ENCODE measurements at places on chromosomes 1 and 21.

- H3K4me1 ChIP-seq = no peaks in the 10 kb centered on the region
- H3K27ac ChIP-seq = no peak overlapping the region
- peaks cover 9% of the 10 kb centered on the region for H3K27me3 ChIP-seq
- peak; percentile 8 for DNase-seq
- no peaks in the 10 kb centered on the region for H3K36me3 ChIP-seq
Observed at GRCh38 chr1:2950926-2951305, 70.4 kb upstream of the ACTRT2 start.

- peaks cover 22% of the 10 kb centered on the region for H3K27me3 ChIP-seq
- H3K27ac ChIP-seq = peak within 1 kb of the TSS; percentile 78
- peak; percentile 64 for DNase-seq
- H3K4me3 ChIP-seq = peak within 1 kb of the TSS; percentile 91
Observed at GRCh38 chr21:32412162-32413014, at the start of gene EVA1C. Gene EVA1C (plus strand): TSS chr21:32412706. CDS start chr21:32412854, 148 bp downstream.

GRCh38 chr21:35503671-35504070 lies 454.6 kb upstream of the RUNX1 start:
- H3K4me1 ChIP-seq = peaks cover 49% of the 10 kb centered on the region
- H3K4me3 ChIP-seq = peak overlapping the region; percentile 44
- peaks cover 5% of the 10 kb centered on the region for H3K36me3 ChIP-seq

GRCh38 chr1:28591708-28592320 lies at the start of gene RAB42:
Gene RAB42 (plus strand): TSS chr1:28592265. CDS start chr1:28592512, 247 bp downstream.
- H3K4me1 ChIP-seq = peaks cover 9% of the 10 kb centered on the region
- peaks cover 2% of the 10 kb centered on the region for H3K36me3 ChIP-seq

- DNase-seq = peak; percentile 53
- H3K4me3 ChIP-seq = peak overlapping the region; percentile 51
- H3K27ac ChIP-seq = peak overlapping the region; percentile 86
- peaks cover 49% of the 10 kb centered on the region for H3K4me1 ChIP-seq
- no peaks in the 10 kb centered on the region for H3K27me3 ChIP-seq
- peaks cover 84% of the 10 kb centered on the region for H3K36me3 ChIP-seq
Observed at GRCh38 chr1:12384836-12385456, 155.1 kb downstream of the VPS13D start.

DNA sequence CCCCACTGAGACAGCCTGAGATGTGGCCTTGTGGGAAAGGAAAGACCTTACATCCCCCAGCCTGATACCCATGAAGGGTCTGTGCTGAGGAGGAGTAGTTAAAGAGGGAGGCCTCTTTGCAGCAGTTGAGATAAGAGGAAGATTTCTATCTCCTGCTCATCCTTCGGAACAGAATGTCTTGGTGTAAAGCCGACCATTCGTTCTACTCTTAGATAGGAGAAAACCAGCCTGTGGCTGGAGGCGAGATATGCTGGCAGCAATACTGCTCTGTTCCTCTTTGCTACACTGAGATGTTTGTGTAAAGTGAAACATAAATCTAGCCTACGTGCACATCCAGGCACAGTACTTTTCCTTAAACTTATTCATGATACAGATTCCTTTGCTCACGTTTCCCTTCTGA lies 1.5 kb upstream of the CCDC27 start:
- peaks cover 14% of the 10 kb centered on the region for H3K27me3 ChIP-seq
- no peak overlapping the region for H3K4me3 ChIP-seq
- no peak for DNase-seq
- H3K4me1 ChIP-seq = peaks cover 21% of the 10 kb centered on the region
- H3K36me3 ChIP-seq = no peaks in the 10 kb centered on the region
- no peak overlapping the region for H3K27ac ChIP-seq

DNA sequence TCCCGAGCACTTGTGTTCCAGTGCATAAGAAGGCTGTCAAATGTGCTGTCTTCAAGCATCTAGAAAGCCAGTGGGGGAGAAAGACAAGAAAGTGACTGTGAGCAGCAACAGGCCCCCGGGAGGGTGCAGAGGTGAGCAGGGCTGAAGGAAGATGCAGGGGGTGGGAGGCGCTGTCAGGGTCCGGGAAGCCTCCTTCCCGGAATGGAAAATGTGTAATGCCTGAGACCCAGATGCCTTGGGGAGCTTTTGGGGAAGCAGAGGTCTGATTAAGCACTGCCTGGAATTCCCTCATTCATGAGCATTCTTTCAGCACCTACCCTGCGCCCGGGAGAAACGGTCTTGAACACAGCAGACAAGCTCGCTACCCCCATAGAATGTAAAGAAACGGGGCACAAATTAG lies 1.3 kb downstream of the NPHP4 start:
- peaks cover 40% of the 10 kb centered on the region for H3K4me1 ChIP-seq
- peak overlapping the region; percentile 96 for H3K4me3 ChIP-seq
- no peaks in the 10 kb centered on the region for H3K27me3 ChIP-seq

- H3K4me1 ChIP-seq = no peaks in the 10 kb centered on the region
- no peak overlapping the region for H3K4me3 ChIP-seq
- no peak overlapping the region for H3K27ac ChIP-seq
- H3K36me3 ChIP-seq = no peaks in the 10 kb centered on the region
- H3K27me3 ChIP-seq = peaks cover 5% of the 10 kb centered on the region
Observed at GRCh38 chr1:165168467-165168866, 188.0 kb downstream of the LMX1A start.

DNA sequence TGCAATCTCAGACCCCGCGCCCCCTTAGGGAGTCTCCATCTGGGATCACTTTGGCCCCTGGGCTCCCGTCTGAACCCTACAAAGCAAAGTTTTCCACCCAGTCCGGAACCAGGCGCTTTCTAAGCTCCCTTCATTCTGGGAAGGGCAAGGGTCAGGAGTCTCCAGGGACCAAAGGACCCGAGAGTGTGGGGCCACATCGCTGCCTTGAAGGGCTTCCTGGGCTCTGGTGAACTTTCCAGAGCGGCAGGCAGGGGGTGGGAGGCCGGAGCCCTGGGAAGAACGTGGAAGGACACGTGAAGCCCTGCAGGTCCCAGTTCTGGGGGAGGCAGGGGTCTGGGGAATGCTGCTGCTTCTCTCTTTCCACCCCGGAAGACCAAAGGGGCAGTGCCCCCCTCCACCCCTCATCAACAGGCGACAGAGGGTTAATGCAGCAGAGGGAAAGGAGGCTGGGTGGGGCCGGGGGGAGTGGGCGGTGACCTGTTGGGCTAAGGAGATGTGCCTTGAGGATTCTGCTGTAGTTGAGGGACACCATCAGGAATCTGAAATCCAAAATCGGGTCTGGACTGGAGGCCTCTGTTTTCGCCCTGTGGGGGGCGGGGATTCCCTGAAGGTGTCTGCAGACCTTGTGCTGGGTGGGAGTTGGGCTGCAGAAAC lies 734 bp downstream of the CDK18 start:
- H3K27me3 ChIP-seq = peaks cover 53% of the 10 kb centered on the region
- DNase-seq = no peak
- no peak overlapping the region for H3K27ac ChIP-seq
- peak overlapping the region; percentile 73 for H3K4me3 ChIP-seq
- H3K36me3 ChIP-seq = no peaks in the 10 kb centered on the region

GRCh38 chr1:209364716-209365115 lies 218.8 kb upstream of the CAMK1G start:
- no peak for DNase-seq
- H3K27ac ChIP-seq = no peak overlapping the region
- peaks cover 22% of the 10 kb centered on the region for H3K27me3 ChIP-seq
- no peaks in the 10 kb centered on the region for H3K36me3 ChIP-seq
- H3K4me1 ChIP-seq = no peaks in the 10 kb centered on the region

- no peak overlapping the region for H3K4me3 ChIP-seq
- no peaks in the 10 kb centered on the region for H3K4me1 ChIP-seq
- no peaks in the 10 kb centered on the region for H3K27me3 ChIP-seq
- H3K36me3 ChIP-seq = no peaks in the 10 kb centered on the region
- DNase-seq = no peak
Observed at GRCh38 chr1:222257027-222257426, 290.9 kb downstream of the HHIPL2 start.

DNA sequence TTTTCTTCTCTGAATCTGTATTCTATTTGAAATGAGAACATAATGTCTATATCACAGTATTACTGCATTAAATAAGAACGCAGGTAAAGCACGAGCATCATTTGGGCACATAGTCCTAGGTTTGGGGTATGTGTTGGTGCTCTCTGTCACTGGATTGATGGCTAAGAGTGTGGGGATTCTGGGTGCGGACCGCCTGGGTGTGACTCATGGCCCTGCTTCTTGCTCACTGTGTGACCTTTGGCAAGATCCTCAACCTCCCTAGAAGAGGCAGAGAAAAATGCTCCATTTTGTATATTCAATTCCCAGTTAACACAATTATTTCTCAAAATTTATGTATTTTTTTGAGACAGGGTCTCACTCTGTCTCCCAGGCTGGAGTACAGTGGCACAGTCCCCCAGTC lies 99.7 kb downstream of the LAMC2 start:
- H3K4me1 ChIP-seq = no peaks in the 10 kb centered on the region
- H3K36me3 ChIP-seq = no peaks in the 10 kb centered on the region
- H3K4me3 ChIP-seq = no peak overlapping the region
- H3K27me3 ChIP-seq = peaks cover 34% of the 10 kb centered on the region

- no peak for DNase-seq
- H3K27me3 ChIP-seq = no peaks in the 10 kb centered on the region
- H3K4me1 ChIP-seq = peaks cover 33% of the 10 kb centered on the region
- H3K27ac ChIP-seq = no peak overlapping the region
Observed at GRCh38 chr1:171736196-171736595, 5.7 kb downstream of the VAMP4 start.

- peaks cover 28% of the 10 kb centered on the region for H3K27me3 ChIP-seq
- H3K36me3 ChIP-seq = no peaks in the 10 kb centered on the region
- no peak for DNase-seq
- no peak overlapping the region for H3K4me3 ChIP-seq
- peaks cover 4% of the 10 kb centered on the region for H3K4me1 ChIP-seq
Observed at GRCh38 chr1:175599212-175599705, 144.1 kb downstream of the TNR start.

DNA sequence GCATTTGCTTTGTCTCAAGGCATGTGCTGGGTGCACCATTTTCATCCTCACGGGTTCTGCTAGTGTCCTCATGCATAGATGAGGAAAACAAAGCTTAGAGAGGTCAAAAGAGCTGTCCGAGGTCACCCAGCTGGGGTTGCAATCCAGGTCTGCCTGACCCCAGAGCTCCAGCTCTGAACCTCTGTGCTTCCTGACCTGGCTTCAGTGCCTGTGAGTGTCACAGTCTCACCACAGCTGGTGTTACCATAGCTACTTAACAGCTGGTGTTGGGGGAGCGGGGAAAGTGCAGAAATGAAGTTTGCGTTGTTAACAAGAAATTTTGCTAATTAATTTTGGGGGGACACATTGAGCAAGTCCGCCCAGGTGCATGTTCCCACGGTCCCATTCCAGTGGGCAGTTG lies 328.5 kb downstream of the KIF26B start:
- H3K27ac ChIP-seq = no peak overlapping the region
- DNase-seq = no peak
- peaks cover 4% of the 10 kb centered on the region for H3K27me3 ChIP-seq
- H3K36me3 ChIP-seq = no peaks in the 10 kb centered on the region
- no peak overlapping the region for H3K4me3 ChIP-seq
- no peaks in the 10 kb centered on the region for H3K4me1 ChIP-seq

- H3K27ac ChIP-seq = no peak overlapping the region
- no peaks in the 10 kb centered on the region for H3K27me3 ChIP-seq
- no peak for DNase-seq
Observed at GRCh38 chr1:211280910-211281309, 21.7 kb downstream of the RCOR3 start.

GRCh38 chr1:200526709-200527612 lies 93.6 kb downstream of the KIF14 start:
- peaks cover 28% of the 10 kb centered on the region for H3K4me1 ChIP-seq
- peaks cover 11% of the 10 kb centered on the region for H3K27me3 ChIP-seq
- no peak for DNase-seq
- no peak overlapping the region for H3K4me3 ChIP-seq

- H3K4me3 ChIP-seq = no peak overlapping the region
- no peaks in the 10 kb centered on the region for H3K27me3 ChIP-seq
- no peak overlapping the region for H3K27ac ChIP-seq
- DNase-seq = no peak
- peaks cover 37% of the 10 kb centered on the region for H3K36me3 ChIP-seq
- no peaks in the 10 kb centered on the region for H3K4me1 ChIP-seq
Observed at GRCh38 chr1:212077028-212077427, 41.5 kb downstream of the DTL start.

GRCh38 chr1:12340544-12340930 lies 110.7 kb downstream of the VPS13D start:
- DNase-seq = no peak
- H3K27ac ChIP-seq = no peak overlapping the region
- peaks cover 53% of the 10 kb centered on the region for H3K36me3 ChIP-seq
- H3K4me1 ChIP-seq = peaks cover 48% of the 10 kb centered on the region
- H3K27me3 ChIP-seq = no peaks in the 10 kb centered on the region

GRCh38 chr1:64039390-64039926 lies 164.0 kb upstream of the UBE2U start:
- peaks cover 8% of the 10 kb centered on the region for H3K27me3 ChIP-seq
- no peak for DNase-seq
- no peak overlapping the region for H3K4me3 ChIP-seq
- no peaks in the 10 kb centered on the region for H3K4me1 ChIP-seq
- H3K36me3 ChIP-seq = no peaks in the 10 kb centered on the region

DNA sequence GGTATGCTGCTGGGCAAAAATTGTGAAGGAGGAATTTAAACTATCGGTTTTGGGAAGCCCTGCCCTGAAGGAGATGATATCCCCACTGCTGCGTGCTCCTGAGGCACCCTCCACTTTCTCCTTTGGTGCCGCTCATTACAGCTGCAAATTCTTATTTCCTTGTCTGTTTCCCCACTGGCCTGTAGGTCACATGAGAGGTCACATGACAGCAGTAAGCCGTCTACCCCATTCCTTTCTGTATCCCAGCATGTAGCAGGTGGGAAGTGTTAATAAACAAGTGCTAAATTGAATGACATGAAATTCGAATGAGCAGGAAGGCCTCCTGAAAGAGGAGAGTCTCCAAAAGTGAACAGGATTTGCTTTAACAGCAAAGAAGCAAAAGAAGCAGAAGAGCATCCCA lies 58.7 kb downstream of the GRIK3 start:
- H3K36me3 ChIP-seq = no peaks in the 10 kb centered on the region
- H3K27me3 ChIP-seq = no peaks in the 10 kb centered on the region
- H3K27ac ChIP-seq = no peak overlapping the region
- H3K4me1 ChIP-seq = no peaks in the 10 kb centered on the region

GRCh38 chr1:179034720-179035119 lies 9.0 kb downstream of the FAM20B start:
- no peak for DNase-seq
- no peak overlapping the region for H3K4me3 ChIP-seq
- peaks cover 5% of the 10 kb centered on the region for H3K36me3 ChIP-seq
- H3K4me1 ChIP-seq = peaks cover 86% of the 10 kb centered on the region
- peak overlapping the region; percentile 90 for H3K27ac ChIP-seq
- H3K27me3 ChIP-seq = no peaks in the 10 kb centered on the region

DNA sequence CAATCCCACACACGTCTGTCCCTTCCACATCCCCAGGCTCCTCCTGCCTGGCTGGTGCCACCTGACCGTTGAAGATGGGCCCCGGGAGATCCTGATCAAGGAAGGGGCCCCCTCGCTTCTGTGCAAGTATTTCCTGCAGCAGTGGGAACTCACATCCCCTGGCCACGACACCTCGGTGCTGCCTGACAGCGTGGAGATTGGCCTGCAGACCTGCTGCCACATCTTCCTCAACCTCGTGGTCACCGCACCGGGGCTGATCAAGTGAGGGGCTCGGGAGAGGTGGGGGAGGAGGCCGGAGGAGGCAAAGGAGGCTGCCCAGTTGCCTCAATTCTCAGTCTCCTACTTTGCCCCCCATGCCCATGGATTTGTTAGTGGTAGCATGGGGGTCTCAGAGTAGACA lies 5.6 kb downstream of the NCDN start:
- no peaks in the 10 kb centered on the region for H3K27me3 ChIP-seq
- H3K27ac ChIP-seq = no peak overlapping the region
- H3K4me3 ChIP-seq = no peak overlapping the region
- H3K36me3 ChIP-seq = peaks cover 8% of the 10 kb centered on the region
- DNase-seq = no peak

All from activated naive CD4-positive, alpha-beta T cell treated with anti-CD3 and anti-CD28 coated beads, Interleukin-2, amount 10 ng/mL, durations not matched to agents 7 days and 5 days (primary cell).